ENCODE measurements at places on chromosomes 16 and 17. TPM values are rescaled to one million over a fixed set of nuclear protein-coding genes. Genes with fewer than 3 reads are reported as not detected.

The C17orf113 gene
- 0.68 TPM for polyA plus RNA-seq

The P2RX5 gene
- 1.1 TPM for polyA plus RNA-seq

GRCh38 chr17:70520447-70520846 lies 351.1 kb downstream of the KCNJ2 start:
- no peaks in the 10 kb centered on the region for H3K27me3 ChIP-seq
- H3K27ac ChIP-seq = no peak overlapping the region
- no peaks in the 10 kb centered on the region for H3K36me3 ChIP-seq
- no peaks in the 10 kb centered on the region for H3K4me1 ChIP-seq
- no peak overlapping the region for H3K4me3 ChIP-seq
- no peak for DNase-seq

- H3K36me3 ChIP-seq = no peaks in the 10 kb centered on the region
- H3K4me1 ChIP-seq = no peaks in the 10 kb centered on the region
- no peak for DNase-seq
- H3K27me3 ChIP-seq = no peaks in the 10 kb centered on the region
- H3K27ac ChIP-seq = peak overlapping the region; percentile 76
Measured at GRCh38 chr17:32503251-32504165, 16.7 kb downstream of the CDK5R1 start.

DNA sequence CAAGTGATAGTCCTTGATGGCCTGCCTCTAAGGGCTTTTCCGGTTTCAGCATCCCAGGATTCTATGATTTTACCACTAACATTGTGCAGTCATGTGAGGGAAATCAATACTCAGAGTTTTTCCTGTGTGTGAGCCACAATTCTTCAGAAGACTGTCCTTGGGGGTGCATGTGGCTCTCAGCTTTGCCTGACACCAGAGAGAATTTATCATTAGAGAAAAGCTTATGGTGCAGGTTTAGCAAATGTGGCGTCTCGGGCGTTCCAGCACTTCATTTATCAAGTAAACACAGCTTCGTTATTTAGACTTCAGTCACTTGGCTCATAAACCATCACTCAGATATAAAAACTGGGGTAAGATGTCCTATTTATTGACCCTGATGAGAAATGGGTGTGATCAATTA lies 62.8 kb downstream of the SPACA3 start:
- no peaks in the 10 kb centered on the region for H3K36me3 ChIP-seq
- no peak overlapping the region for H3K4me3 ChIP-seq
- H3K27me3 ChIP-seq = peaks cover 32% of the 10 kb centered on the region
- H3K4me1 ChIP-seq = no peaks in the 10 kb centered on the region

DNA sequence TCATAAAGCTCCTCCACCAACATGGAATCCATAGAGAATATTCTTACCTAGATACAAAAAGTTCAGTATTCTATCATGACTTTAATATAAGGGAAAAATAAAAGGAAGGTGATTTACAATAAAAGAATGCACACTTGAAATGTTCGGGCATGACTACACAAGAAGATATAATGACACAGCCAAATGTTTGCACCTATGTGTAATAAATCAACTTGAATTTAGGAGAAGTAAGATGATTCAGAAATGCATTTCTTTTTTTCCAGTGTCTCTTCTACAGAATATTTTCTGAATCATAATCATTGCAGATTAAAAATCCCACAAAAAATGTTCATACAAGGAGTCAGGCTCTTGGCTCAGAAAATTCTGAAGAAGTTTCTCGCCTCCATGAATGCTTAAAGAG lies 404.0 kb upstream of the HSBP1 start:
- H3K36me3 ChIP-seq = no peaks in the 10 kb centered on the region
- H3K27ac ChIP-seq = no peak overlapping the region
- no peaks in the 10 kb centered on the region for H3K4me1 ChIP-seq
- DNase-seq = no peak
- H3K4me3 ChIP-seq = no peak overlapping the region

GRCh38 chr16:78606545-78606944 lies 507.1 kb downstream of the WWOX start:
- no peaks in the 10 kb centered on the region for H3K36me3 ChIP-seq
- peaks cover 36% of the 10 kb centered on the region for H3K4me1 ChIP-seq
- no peak overlapping the region for H3K4me3 ChIP-seq
- no peak for DNase-seq

GRCh38 chr16:19700319-19700781 lies 17.7 kb downstream of the KNOP1 start:
- DNase-seq = no peak
- no peaks in the 10 kb centered on the region for H3K27me3 ChIP-seq
- H3K4me3 ChIP-seq = no peak overlapping the region
- H3K27ac ChIP-seq = peak overlapping the region; percentile 88
- peaks cover 64% of the 10 kb centered on the region for H3K36me3 ChIP-seq
- peaks cover 61% of the 10 kb centered on the region for H3K4me1 ChIP-seq

The AIPL1 gene
- polyA plus RNA-seq = not detected

- H3K27ac ChIP-seq = no peak overlapping the region
- no peaks in the 10 kb centered on the region for H3K27me3 ChIP-seq
- no peaks in the 10 kb centered on the region for H3K36me3 ChIP-seq
- H3K4me3 ChIP-seq = no peak overlapping the region
Measured at GRCh38 chr17:43477832-43478634, 5.7 kb upstream of the DHX8 start.

GRCh38 chr17:55818451-55819375 lies 67.9 kb downstream of the PCTP start:
- H3K27me3 ChIP-seq = no peaks in the 10 kb centered on the region
- no peak for DNase-seq
- no peak overlapping the region for H3K4me3 ChIP-seq
- no peak overlapping the region for H3K27ac ChIP-seq

DNA sequence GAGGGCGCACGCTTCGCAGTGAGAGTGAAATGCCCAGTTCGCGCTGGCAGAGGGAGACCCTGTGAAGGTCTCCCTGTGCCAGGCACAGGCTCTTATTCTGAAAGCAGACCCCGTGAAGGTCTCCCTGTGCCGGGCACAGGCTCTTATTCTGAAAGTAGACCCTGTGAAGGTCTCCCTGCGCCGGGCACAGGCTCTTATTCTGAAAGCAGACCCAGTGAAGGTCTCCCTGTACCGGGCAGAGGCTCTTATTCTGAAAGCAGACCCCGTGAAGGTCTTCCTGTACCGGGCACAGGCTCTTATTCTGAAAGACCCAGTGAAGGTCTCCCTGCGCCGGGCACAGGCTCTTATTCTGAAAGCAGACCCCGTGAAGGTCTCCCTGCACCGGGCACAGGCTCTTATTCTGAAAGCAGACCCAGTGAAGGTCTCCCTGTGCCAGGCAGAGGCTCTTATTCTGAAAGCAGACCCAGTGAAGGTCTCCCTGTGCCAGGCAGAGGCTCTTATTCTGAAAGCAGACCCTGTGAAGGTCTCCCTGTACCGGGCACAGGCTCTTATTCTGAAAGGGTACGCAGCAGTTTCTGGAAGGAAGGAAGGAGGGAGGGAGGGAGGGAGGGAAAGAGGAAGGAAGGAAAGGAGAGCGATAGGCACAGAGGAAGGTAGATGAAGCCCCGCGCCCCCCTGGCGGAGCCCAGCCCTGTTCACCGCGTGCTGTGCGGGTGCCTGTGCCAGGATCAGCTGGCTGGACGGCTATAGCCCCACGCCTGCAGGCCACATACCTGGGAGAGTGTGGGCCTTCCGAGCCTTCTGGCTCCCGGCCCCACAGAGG lies 55.3 kb downstream of the WDR45B start:
- H3K36me3 ChIP-seq = peaks cover 38% of the 10 kb centered on the region
- H3K4me3 ChIP-seq = peak overlapping the region; percentile 62
- DNase-seq = peak; percentile 94

GRCh38 chr17:37671824-37672547 lies 28.7 kb upstream of the DDX52 start:
- H3K36me3 ChIP-seq = no peaks in the 10 kb centered on the region
- H3K27ac ChIP-seq = no peak overlapping the region
- H3K4me3 ChIP-seq = no peak overlapping the region

The EVPL gene
- 105 TPM for polyA plus RNA-seq

GRCh38 chr17:60695960-60696359 lies 18.3 kb downstream of the BCAS3 start:
- no peak overlapping the region for H3K27ac ChIP-seq
- no peak overlapping the region for H3K4me3 ChIP-seq
- DNase-seq = no peak
- peaks cover 56% of the 10 kb centered on the region for H3K36me3 ChIP-seq

- no peaks in the 10 kb centered on the region for H3K27me3 ChIP-seq
- no peak for DNase-seq
- no peak overlapping the region for H3K4me3 ChIP-seq
- H3K4me1 ChIP-seq = no peaks in the 10 kb centered on the region
Measured at GRCh38 chr17:44801880-44802279, 28.2 kb downstream of the GJC1 start.

GRCh38 chr17:32731556-32732295 lies 145.2 kb downstream of the MYO1D start:
- DNase-seq = no peak
- no peak overlapping the region for H3K27ac ChIP-seq
- peaks cover 27% of the 10 kb centered on the region for H3K36me3 ChIP-seq

GRCh38 chr16:725041-725376 lies 1.2 kb downstream of the CCDC78 start:
- no peaks in the 10 kb centered on the region for H3K27me3 ChIP-seq
- H3K4me1 ChIP-seq = peaks cover 59% of the 10 kb centered on the region
- DNase-seq = no peak
- no peak overlapping the region for H3K27ac ChIP-seq
- no peak overlapping the region for H3K4me3 ChIP-seq

DNA sequence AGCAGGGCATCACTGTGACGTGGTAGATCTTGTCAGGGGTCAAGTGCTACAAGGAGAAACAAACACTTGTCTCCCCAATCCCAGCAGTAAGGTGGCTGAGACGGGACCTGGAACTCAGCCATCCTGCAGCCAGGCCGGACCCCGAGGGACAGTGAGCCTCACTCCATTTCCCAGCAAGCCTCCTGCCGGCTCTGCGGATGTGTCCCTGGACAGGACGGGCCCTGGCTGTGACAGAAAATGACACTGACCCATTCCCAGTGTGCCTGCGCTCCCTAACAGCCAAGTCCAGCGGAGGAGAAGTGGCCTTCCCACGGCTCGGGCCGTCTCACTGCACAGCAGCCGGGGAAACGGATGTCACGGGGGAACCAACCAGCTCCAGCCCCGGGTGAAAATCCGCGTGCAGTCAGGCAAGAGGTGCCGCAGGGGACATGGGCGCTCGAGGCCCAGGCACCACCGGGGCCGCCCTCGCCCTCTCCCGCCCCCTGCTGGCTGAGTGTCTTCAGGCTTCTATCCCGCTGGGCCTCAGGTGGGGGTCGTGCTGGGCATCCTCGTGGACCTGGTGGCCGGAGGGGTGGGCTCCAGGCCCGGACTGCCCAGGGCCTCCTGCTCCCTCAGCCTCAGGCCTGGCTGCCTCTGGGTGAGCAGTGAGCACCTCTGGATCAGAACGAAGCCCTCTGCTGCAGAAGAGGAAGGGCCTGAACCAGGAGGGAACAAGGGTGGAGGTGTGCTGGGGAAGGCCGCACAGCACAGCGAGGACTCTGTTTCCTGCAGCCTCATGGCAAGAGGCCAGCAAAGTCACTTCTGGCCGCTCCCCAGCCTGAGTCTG lies 6.7 kb downstream of the HAGHL start:
- no peak overlapping the region for H3K4me3 ChIP-seq
- peaks cover 9% of the 10 kb centered on the region for H3K27me3 ChIP-seq
- H3K4me1 ChIP-seq = peaks cover 10% of the 10 kb centered on the region
- H3K36me3 ChIP-seq = peaks cover 46% of the 10 kb centered on the region

GRCh38 chr17:32492648-32493289 lies 6.0 kb downstream of the CDK5R1 start:
- no peak for DNase-seq
- no peak overlapping the region for H3K4me3 ChIP-seq
- no peaks in the 10 kb centered on the region for H3K36me3 ChIP-seq
- H3K27ac ChIP-seq = no peak overlapping the region
- no peaks in the 10 kb centered on the region for H3K27me3 ChIP-seq
- peaks cover 3% of the 10 kb centered on the region for H3K4me1 ChIP-seq

DNA sequence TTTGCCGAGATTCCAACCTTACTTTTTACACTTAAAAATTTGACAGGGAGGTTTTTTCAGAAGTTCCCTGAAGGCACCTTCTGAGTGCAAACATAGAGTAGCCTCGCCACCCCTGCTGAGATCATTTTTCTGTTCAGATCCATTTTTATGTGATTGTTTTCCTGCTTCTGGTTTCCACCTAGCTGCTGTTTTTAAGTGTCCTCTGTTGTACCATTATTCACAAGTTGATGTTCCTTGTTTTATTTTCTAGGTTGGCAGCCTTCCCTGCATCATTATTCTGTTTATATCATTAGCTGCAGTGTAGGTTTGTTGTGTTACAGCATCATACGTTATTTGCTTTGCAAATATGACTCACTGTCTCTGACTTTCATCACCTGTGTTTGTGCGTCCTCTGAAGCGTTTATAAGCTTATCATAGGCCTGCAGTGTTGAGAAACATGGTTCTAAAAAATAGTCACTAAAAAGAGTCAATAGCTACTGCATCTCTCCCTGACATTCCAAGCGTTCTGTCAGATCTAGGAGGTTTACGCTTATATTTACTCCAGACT lies 116.9 kb upstream of the CLEC3A start:
- H3K36me3 ChIP-seq = no peaks in the 10 kb centered on the region
- no peak for DNase-seq
- no peak overlapping the region for H3K4me3 ChIP-seq

The FLYWCH2 gene
- 30.1 TPM for polyA plus RNA-seq

The IGFBP4 gene
- 175 TPM for polyA plus RNA-seq

The TBX6 gene
- polyA plus RNA-seq = 1.1 TPM

DNA sequence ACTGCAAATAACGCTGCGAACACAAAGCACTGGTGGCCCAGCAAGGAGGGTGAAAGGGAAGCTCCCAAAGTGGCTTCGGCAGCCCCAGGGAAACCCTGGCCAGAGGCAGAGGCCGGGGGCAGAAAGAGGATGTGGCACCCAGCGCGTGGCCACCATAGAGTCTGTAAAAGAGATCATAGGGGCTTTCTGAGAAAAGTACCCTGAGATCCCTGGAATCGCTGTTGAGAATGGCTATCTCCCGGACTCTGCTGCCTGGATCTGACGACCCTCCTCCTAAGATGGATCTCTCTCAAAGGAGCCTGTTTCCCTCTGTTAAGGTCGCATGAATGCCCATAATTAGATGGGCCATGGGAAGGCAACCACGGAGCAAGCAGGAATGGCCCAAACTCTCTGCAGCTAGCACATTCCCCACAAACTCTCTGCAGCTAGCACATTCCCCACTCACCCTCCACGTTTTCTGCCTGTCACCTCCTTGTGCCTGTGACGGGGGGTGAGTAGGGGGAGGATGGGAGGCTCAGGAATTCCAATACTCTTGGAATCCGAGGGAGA lies 364.4 kb downstream of the XYLT1 start:
- H3K27me3 ChIP-seq = no peaks in the 10 kb centered on the region
- no peak overlapping the region for H3K27ac ChIP-seq
- H3K4me3 ChIP-seq = no peak overlapping the region
- no peak for DNase-seq

GRCh38 chr17:58047376-58048150 lies 35.7 kb upstream of the DYNLL2 start:
- no peaks in the 10 kb centered on the region for H3K4me1 ChIP-seq
- no peak overlapping the region for H3K4me3 ChIP-seq
- no peaks in the 10 kb centered on the region for H3K36me3 ChIP-seq
- no peak for DNase-seq

The KRT23 gene
- not detected for polyA plus RNA-seq

The GPRC5B gene
- 30.3 TPM for polyA plus RNA-seq

- no peak overlapping the region for H3K4me3 ChIP-seq
- H3K36me3 ChIP-seq = peaks cover 30% of the 10 kb centered on the region
- no peaks in the 10 kb centered on the region for H3K4me1 ChIP-seq
- no peak overlapping the region for H3K27ac ChIP-seq
- no peak for DNase-seq
- H3K27me3 ChIP-seq = no peaks in the 10 kb centered on the region
Measured at GRCh38 chr16:67100569-67101310, 9.0 kb upstream of the PHAF1 start.
